ENCODE measurements at places on chromosomes 3 and 15.

- DNase-seq = no peak
Observed at GRCh38 chr3:51938780-51939425, 2.8 kb downstream of the RRP9 start.

DNA sequence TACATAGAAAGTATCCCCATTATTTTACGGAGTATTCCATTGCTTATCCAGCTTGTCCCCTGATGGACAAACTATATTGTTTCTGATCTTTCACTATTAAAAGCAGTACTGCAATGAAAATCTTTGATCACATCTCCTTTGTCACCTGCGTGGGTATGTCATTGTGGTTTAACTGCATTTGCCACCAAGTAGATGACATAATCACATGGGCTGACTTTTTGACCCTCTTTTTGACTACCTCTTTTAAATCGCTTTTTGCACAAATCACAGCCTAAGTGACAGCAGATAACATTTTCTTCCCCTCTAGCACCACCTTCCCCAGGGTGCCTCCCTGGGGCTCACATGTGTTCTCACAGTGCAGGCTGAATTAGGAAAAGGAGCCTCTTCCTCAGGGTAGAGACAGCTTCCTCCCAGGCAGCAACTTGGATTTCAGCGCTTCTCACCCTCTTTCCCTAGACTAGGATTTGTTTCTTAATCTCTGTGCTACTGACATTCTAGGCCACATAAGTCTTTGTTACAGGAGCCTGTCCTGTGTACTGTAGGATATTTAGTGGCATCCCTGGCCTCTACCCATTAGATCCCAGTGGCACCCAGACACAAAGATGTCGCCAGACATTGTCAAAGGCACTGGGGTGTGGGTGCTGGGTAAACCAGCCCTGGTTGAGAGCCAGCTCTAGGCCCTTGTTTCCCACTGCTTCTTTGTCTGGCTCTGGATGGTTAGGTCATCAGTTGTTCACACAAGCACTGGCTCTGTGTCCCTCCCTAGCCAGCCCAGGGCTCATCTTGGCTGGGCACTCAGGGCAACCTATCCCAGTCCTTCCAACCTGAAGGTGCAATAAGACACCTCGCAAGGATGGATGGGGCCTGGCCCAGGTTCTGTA lies 1.3 kb upstream of the RBP1 start:
- no peak for DNase-seq

- DNase-seq = no peak
Observed at GRCh38 chr15:48644467-48644826, 1.1 kb downstream of the FBN1 start.

DNA sequence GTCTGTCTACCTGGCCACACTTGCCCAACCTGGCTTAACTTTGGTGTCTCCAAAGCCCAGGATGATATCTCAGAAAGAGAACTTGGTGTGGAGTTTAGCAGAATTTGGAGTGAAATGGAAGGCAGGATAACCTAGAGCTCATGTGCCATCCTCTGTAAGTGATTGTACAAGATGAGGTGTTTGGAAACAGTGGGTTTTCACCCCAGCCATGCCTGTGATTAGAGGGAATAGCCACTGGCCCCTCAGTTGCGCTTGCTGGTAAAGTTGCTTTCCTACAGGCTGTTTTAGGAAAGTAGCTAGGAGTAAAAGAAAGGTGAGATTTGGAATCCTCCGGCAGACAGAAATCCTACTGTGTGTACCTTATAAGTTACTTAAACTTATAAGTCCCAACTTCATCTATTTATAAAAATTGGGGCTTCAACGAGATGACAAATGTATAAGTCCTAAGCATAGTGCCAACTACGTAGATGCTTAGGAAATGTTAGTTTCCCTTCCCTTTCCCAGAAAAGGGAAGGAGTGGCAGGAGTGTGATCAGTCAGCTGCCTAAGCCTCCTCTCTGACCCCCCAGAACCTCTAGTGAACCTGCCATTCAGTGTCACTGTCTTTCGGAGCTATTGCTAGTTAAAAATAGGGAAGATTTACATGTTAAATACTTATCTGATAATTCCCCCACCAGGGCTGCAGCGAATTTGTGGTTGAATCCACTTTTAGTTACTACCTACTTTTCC lies 13.4 kb upstream of the BMF start:
- DNase-seq = no peak

DNA sequence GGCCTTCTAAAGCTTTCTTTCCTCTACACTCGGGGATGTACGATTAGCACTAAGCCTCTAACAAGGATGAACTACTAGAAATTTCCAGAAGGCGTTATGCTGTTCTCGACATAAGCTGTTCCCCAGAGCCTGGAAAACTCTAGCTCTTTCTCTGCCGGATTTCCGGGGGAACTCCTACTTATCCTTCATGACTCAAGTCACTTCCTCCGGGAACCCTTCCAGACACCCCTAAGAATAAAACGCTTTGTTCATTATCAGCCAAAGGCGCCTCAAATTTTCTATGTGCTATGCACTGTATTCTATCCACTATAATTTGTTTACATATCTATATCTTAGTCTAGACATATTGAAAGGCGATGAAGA lies 455 bp upstream of the SNAP23 start:
- no peak for DNase-seq

Data from renal cortex interstitium (tissue), 15 donors.